ENCODE measurements at places on chromosomes 1 and 21.

GRCh38 chr1:170041423-170042192 is 32.9 kb downstream of the KIFAP3 start:
- DNase-seq: no peak

DNA sequence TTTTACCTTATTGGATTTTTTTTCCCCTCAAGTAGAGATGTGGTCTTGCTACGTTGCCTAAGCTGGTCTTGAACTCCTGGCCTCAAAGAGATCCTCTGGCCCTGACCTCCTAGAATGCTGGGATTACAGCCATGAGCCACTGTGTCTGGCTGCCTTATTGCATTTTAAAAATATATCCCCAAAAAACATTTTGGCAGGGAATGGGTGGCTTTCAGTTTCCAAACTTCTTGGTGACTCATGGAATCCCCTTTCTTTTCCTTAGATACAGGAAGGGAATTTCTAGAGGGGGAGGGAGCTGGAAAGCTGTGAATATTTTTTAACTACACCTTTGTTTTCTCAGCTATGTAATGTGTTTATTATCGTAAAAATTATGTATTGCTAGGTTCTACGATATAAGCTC is 73.3 kb downstream of the SNRPE start:
- no peak for DNase-seq

GRCh38 chr1:230082211-230082610 is 15.2 kb downstream of the GALNT2 start:
- no peak for DNase-seq

- no peak for DNase-seq
Measured at GRCh38 chr1:181091309-181092040, 3.0 kb downstream of the IER5 start.

DNA sequence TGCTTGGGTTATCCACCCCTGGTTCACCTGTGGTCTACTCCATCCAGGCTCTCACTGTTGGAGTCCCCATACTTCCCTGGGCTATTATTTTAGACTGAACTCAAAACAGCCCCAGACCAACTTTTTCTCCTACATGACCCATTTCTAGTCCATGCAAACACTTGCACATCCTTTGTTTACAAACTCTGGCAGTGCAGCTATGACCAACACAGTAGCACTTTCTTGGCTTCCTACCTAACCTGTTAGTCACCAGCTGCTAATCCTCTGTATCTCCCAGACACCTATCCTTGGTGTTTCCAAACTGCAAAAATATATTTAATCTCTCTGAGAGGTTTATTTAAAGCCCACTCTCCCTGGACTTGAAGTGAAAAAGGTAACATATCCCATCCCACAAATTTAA is 90.8 kb downstream of the DDAH1 start:
- no peak for DNase-seq
